ENCODE measurements at places on chromosomes 11 and 22.

DNA sequence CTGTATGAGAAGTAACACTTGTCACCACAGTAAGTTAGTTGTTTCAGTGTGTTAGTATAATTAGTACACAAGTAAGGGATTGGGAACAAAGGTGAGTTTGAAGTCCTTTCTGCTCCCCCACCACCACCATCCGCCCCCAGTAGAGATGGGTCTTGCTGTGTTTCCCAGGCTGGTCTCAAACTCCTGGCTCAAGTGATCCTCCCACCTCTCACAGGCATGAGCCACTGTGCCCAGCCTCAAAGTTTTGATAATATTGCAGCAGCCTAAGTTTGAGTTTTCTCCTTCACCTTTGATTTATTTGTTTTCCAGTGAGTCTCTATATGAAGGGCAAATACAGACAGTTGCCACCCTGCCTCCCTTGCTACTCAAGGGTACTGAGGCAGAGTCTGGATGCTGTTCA is 23.7 kb upstream of the GRK2 start:
- DNase-seq: no peak

DNA sequence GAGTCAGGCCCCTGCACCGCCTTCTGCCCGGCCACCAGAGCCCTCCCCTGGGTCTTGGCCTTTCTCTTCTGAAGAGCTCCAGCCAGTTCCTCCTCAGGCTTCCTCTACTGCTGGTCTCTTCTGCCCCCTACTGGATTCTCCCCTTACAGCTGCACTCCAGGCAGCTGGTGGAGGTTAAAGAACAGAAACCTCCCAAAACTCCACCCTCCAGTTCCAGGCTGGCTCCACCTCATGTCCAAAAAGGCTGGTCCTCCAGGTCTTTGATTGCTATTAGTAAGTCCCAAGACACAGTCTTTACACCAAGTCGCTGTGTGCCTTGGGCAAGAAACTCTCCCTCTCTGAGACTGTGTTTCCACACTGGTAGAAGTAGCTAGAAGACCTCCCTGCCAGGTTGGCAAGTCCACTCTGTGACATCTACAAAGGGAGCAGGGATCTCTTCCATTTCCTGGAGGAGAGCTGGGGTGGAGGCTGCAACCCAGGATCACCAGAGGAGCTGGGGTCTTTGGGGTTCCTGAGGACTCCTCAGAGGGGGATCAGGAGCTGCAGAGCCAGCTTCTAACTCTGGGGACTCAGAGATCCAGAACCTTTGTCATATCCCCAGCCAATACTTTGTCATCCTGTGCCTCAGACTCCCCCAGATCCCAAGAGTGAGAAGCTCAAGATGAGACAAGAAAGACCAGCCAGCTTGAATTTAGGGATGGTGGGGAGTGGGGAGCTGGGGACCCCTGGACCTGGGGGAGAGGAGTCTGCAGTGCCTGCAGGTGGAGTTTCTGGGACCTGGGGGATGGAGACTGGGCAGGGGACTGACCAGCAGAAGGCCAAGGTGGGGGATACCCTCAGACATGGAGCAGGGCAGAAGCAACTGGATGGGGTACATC is 3.4 kb upstream of the IGLL5 start:
- DNase-seq: no peak

GRCh38 chr11:36711104-36711825 is 113.2 kb upstream of the RAG2 start:
- DNase-seq: no peak

DNA sequence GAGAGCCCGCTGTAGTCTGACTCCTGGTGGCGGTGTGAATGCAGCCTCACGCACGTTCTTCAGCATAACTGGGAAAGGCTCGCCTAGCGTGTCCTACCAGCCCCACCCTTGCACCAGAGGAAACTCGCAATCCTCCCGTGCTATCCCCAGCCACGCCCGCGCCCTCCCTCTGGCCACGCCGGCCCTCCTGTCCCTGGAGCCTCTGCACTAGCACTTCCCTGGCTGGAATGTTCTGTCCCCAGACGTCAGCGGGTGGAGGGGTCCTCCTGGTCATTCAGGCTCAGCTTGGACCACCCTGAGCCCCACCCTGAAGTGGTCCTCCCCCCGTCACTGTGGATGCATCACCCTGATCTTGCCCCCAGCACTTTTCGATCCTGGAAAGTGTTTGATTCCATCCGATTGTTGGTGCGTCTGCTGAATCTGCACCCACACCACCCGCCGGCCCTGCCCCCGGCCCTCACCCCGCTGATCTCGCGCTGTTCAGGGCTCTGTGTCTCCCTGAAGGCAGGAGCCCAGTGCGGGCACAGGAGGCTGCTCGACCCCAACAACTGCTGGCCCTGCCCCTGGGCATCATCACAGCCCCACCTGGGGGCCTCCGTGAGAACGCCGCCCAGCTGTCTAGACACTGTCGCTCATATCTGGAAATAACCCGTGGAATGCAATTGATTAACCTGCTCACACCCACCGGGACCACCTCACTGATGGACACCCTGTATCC is 437.0 kb downstream of the TBC1D22A start:
- DNase-seq: no peak

DNA sequence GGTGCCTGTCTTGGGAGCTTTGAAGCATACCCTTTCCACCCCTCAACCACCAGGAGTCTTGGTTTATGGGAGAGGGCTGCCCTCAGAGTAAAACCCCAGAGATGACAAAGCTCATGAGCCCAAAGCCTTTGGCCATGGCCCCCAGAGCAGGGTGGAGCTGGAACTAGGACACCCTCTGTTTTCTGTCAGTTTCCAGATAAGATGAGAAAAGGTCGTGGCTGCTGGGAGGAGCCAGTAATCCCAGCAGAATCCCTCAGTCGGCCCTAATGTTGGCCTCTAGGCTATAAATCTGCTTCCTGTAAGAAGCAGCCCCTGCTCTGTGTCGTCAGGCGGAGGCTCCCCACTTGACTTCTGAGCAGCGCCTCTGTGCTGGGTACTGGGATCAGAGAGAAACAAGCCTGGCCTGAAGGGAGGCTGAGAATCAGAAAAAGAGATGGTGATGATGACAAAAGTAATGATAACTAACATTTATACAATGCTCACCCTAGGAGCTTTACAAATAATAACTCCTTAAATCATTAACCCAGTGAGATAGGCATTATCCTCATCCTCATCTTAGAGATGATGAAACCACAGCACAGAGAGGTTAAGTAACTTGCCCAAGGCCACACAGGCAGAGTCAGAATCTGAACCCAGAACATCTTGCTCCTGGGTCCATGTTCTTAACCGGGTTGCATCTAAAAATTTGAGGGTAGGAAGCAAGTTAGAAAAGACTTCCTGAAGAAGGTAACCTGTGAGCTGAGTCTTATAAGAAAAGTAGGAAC is 471.4 kb downstream of the SOX6 start:
- DNase-seq: no peak

GRCh38 chr22:37544955-37545702 is 15.2 kb upstream of the CDC42EP1 start:
- DNase-seq: peak; percentile 65
